ENCODE measurements at places on chromosomes 5 and 9.

DNA sequence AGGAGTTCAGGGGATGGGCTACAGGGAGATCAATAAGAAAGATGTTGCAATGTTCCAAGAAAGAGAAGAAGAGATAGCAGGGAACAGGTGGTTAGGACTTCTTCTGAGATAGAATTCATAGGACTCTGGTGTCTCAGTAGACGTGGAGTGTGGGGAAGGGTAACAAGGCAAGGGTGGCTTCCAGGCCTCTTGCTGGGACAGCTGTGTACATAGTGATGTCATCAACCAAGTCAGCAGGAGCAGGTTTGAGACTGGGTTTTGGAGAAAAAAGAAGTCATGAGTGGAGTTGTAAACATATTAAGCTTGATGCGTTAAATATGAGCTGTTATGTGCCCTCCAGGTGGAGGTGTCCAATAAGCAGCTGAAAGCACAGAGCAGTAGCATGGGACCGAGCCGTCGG is 211.8 kb upstream of the RASEF start:
- DNase-seq = no peak

GRCh38 chr5:68381060-68381459 is 165.5 kb downstream of the PIK3R1 start:
- no peak for DNase-seq

DNA sequence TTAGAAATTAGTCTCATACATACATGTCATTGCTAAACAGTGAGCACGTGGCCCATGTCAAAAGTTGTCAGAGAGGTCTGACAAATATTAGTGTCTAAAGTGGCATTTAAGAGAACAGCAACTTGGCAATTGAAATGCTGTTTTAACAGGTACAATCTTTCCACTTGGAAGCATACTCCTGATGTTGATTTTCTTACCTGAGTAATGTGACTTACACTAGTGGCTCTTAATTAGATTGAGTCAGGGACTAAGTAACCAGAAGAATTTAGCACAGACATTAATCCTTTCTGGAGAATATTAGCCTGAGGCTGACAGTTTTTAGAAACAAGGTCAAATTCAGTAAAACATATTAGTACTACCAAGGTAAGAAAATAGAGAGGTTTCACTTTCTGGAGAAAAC is 357.0 kb upstream of the ZNF608 start:
- no peak for DNase-seq

GRCh38 chr9:37517923-37518322 is 32.2 kb downstream of the POLR1E start:
- DNase-seq = no peak

Measured in RPMI8226 (cell line).